Muscle of leg (tissue), 16 donors: ENCODE measurements at places on chromosomes 2 and 18. TPM values are rescaled to one million over a fixed set of nuclear protein-coding genes. Genes with fewer than 3 reads are reported as not detected.

The INHBB gene
- total RNA-seq = 0.44 TPM

The REG1B gene
- not detected for total RNA-seq

The DSG1 gene
- not detected for total RNA-seq

The STK16 gene
- 12.5 TPM for total RNA-seq

The GBX2 gene
- not detected for total RNA-seq

The CCDC102B gene
- total RNA-seq = 30.9 TPM

GRCh38 chr18:26422472-26423162 is 125.7 kb downstream of the KCTD1 start:
- DNase-seq = no peak

DNA sequence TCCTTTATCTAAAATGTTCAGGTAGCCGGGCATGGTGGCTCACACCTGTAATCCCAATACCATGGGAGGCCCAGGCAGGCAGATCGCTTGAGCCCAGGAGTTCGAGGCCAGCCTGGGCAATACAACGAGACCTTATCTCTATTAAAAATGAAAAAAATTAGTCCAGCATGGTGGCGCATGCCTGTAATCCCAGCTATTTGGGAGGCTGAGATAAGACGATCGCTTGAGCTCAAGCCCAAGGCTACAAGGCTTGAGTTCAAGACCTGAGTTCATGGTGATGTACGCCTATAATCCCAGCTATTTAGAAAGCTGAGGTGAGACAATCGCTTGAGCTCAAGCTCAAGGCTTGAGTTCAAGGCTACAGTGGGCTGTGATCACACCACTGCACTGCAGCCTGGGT is 45.6 kb upstream of the GPR75 start:
- no peak for DNase-seq

GRCh38 chr2:38778687-38779082 is 675 bp downstream of the GEMIN6 start:
- DNase-seq = no peak
